ENCODE measurements at places on chromosomes 5 and 9.

DNA sequence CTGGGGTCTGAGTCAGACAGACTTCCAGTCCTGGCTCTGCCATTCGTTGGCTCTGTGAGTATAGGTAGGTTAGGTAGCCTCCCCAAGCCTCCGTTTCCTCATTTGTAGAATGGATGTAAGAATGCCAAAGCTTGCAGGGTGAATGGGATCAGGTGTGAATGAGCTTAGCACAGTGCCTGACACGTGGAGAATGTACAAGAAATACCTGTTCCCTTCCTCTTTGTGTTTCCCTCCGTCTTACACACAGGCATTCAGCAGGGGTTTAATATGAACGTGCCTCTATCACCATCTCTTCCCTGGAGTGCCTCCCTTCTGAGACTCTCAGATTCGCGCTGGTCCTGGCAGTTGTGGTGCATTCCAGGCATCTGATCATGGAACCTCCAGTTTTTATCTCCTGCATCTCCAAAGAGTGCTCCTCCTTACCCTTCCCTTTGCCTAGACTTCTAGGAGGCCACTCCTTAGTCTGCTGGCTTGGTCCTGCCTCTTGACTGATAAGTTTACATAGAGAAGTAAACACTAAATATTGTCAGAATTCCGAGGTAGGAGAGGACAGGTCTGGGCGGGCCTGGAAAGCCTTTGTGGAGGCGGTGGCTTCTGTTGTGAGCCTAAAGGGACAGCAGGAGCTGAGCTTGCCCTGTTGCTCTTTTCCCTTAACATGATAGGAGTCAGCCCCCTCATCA lies 199.4 kb downstream of the AOPEP start:
- DNase-seq = no peak

GRCh38 chr5:132458651-132459030 lies 31.9 kb downstream of the IRF1 start:
- DNase-seq = no peak

GRCh38 chr9:110750272-110750671 lies 81.7 kb downstream of the MUSK start:
- DNase-seq = no peak

DNA sequence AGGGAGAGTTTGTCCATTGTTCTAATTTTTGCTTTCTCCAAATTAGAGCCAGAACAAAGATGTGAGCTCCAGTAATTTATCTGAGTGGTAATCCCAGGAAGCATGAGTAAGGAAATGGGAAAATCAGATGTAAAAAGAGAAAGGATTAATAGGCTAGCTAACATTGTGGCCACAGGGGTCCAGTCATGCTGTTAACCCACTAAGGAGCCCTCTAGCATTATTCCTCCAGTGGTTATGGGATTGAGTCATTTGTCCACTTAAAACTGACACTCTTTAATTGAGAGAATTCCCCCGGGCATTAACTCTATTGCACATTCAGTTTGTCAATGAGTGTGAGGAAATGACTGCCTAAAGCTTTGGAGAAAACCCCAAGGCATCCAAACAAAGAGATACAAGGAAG lies 700.3 kb upstream of the TYRP1 start:
- DNase-seq = no peak

GRCh38 chr5:66239034-66239433 lies 94.9 kb downstream of the SREK1 start:
- DNase-seq = no peak

DNA sequence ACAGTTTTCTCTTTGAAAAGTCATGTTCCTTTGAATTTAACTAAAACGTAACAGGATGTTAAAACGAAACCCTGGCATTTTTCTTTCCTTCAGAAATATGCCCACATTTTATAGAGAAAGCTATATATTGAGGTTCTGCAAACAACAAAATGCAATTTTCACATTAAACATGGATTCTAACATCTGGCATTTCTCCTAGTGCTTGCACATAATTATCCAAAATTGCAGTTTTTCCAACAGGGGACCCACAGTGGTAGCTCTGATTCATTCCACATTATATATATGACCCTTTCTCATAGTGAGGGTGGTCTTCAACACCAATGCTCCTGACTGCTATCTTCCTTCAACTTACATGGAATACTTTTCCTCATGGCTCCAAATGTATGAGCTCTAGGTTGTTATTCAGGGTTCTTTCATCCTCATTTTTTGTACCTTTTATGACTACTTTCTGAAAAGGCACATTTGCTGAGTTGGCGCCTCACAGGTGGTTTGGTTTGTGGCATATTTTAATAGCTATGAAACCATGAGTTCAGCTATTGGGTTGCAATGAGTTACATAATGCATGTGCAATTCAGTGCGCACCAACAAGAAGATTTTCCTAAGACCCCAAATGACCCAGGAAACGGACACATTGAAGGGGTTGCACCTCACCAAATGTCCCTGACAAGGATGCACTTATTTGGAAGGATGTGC lies 551.7 kb downstream of the RAB3C start:
- DNase-seq = no peak

GRCh38 chr5:103867857-103868598 lies 305.4 kb upstream of the NUDT12 start:
- DNase-seq = no peak

GRCh38 chr9:137676998-137677397 lies 58.2 kb downstream of the EHMT1 start:
- no peak for DNase-seq

GRCh38 chr9:85895685-85896084 lies 45.3 kb upstream of the NAA35 start:
- DNase-seq = no peak

- DNase-seq = no peak
These were observed 59.3 kb upstream of the AFAP1L1 start for GRCh38 chr5:149212198-149212951.

DNA sequence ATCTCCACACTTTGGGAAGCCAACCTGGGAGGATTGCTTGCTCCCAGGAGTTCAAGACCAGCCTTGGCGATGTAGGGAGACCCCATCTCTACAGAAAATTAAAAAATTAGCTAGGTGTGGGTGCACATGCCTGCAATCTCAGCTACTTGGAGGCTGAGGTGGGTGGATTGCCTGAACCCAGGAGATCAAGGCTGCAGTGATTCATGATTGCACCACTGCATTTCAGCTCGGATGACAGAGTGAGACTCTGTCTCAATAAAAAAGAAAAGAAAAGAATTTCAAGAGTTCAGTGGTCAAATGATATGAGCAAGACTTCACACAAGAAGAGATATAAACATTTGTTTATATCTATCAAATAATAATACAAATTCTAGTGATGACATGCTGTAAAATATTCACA lies 23.0 kb upstream of the MTAP start:
- DNase-seq = no peak

- DNase-seq = peak; percentile 67
These were observed 50.5 kb upstream of the EXOC3 start for GRCh38 chr5:392431-392988.

- peak; percentile 17 for DNase-seq
These were observed 978 bp downstream of the CFAP157 start for GRCh38 chr9:127707766-127708165.

DNA sequence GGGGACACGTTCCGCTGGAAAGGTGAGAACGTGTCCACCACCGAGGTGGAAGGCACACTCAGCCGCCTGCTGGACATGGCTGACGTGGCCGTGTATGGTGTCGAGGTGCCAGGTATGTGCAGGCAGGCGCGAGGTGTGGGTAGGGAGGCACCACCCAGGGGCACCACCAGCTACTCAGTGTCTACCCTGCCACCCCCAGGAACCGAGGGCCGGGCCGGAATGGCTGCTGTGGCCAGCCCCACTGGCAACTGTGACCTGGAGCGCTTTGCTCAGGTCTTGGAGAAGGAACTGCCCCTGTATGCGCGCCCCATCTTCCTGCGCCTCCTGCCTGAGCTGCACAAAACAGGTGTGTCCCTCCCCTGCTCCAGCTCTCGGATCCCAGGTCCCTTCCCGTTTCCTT lies 15.1 kb downstream of the SLC27A4 start:
- no peak for DNase-seq

DNA sequence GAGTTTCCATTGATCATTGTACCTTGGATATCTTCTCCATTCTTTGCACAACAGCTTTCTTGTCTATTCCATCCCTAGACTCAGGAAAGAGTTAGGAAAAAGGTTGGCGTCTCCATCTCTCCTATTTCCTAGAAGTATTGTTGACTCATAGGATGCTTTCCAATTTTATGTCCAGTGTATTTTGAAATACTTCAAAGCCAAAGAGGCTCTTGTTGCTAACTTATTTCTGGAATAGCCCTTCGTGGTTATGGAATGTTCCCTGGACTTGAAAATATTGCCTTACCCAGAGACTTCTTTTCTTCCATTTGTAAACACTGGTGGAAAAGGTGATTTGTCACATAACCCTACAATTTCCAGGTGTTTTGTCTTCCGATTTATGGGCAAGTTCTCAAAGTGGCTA lies 402.3 kb upstream of the ZNF608 start:
- DNase-seq = no peak

- DNase-seq = no peak
These were observed 115.5 kb downstream of the SLC12A2 start for GRCh38 chr5:128199104-128199503.

DNA sequence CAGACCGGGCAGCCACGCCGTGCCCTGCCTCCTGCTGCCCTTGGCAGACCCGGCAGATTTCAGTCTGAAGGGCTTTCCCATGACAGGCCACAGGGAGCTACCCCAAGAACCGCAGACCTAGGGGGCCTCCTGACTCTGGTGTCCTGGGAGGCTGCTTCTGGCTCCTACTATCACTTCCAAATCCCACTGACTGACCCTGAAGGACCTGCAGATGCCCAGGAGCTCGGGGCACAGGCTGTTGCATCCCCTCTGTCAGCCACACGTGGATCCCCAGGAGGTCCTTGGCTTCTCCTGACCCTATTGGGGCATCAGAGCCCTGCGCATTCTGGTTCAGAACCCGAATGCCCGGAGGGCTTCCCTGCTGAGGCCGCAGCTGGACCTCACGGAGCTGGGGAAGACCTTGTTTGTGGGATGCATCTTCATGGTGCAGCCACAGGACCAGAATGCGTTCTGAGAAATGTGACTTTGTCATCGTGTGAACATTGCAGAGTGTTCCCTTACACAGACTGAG lies 81.3 kb upstream of the IRX4 start:
- no peak for DNase-seq

- no peak for DNase-seq
These were observed 5.4 kb downstream of the MRPS27 start for GRCh38 chr5:72314571-72315172.

DNA sequence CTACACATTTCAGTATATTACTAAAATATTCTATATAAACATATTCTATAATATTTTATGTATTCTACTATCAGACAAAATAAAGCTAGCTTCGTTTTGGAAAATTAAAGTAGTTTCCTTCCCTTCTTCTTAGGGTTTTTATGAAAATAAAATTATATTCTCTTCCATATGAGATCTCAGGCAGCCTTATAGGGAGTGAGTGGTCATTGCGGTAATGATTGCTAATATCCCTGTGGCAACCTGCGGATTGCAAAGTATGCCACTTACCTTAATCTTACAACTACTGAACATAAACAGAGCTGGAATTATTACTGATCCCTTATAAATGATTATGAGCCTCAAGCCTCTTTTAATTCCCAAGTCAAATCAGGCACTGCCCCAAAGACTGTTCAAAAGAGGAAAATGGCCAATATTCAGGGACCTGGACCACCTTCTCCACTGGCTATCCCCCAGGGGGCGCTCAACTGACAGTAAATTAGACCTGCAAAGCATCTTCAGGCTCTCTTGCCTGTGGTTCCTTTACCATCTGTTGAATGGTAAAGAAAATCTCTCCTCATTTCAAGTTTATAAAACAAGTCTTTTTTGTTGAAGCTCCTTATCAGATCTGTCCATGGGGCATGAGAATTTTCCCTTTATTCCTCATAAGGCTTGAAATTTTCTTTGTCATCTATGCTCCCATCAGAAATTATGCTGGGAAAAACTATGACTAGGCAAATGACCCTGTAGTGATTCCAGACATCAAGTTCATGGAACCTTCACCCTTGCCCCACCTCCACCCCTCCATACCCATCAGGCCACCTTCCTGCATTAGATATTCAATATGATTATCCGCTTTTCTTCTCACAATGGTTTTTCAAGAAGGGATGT lies 163.9 kb downstream of the CEMIP2 start:
- peak; percentile 74 for DNase-seq

DNA sequence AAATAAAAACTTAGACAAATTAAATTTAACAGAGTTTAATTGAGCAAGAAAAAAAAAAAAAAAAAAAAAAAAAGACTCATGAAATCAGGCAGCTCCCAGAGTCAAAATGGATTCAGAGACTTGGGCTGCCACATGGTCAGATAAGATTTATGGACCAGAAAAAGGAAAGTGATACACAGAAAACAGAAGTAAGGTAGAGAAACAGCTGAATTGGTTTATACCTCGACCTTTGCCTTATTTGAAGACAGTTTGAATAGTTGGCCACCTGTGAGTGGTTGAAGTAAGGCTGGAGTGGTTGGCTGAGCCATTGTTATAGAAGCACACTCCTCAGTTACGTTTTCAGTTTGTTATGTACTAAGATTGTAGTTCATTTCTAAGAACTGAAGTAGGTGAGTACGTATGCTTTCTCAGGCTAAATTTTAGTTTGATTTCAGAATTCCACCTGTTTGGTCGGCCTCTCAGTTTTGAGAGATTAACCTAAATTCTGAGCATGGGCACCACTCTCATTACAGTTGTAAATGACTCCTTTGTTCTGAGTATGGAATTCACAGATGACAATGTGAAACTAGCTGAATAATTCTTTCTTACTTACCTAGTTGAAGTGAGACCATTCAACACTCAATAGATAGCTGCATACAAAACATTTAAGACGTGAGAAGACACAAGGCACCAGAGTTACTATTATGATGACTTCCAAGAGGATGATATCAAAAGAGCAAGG lies 149.0 kb downstream of the AOPEP start:
- no peak for DNase-seq

- no peak for DNase-seq
These were observed 56.6 kb downstream of the CAMSAP1 start for GRCh38 chr9:135850737-135851136.

GRCh38 chr5:69364850-69365249 lies 4.5 kb downstream of the AK6 start:
- DNase-seq = no peak

GRCh38 chr5:77117161-77117560 lies 30.1 kb upstream of the ZBED3 start:
- no peak for DNase-seq

GRCh38 chr5:25107853-25108252 lies 463.1 kb upstream of the CDH10 start:
- no peak for DNase-seq

- DNase-seq = no peak
These were observed 15.4 kb downstream of the CD74 start for GRCh38 chr5:150397146-150397781.

DNA sequence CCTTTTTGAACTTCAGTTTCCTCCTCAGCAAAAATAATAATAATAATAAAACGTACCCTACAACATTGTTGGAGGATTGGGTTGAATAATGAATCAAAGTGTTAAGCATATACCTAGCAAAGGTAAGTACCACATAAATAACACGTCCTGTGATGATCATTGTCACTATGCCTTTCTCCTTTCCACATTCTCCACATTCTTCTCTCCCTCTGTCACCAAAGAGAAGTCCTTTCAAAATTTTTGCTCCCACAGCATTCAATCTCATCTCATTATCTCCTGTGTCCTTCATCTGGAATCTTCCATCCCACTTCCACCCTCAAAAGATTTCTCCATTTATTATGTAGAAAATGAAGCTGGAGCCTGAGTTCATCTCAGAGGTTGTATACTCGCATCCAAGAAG lies 7.2 kb upstream of the ALDOB start:
- no peak for DNase-seq

- no peak for DNase-seq
These were observed 142.3 kb upstream of the FSTL4 start for GRCh38 chr5:133754575-133755169.
